ENCODE measurements at places on chromosomes 6 and 20.

DNA sequence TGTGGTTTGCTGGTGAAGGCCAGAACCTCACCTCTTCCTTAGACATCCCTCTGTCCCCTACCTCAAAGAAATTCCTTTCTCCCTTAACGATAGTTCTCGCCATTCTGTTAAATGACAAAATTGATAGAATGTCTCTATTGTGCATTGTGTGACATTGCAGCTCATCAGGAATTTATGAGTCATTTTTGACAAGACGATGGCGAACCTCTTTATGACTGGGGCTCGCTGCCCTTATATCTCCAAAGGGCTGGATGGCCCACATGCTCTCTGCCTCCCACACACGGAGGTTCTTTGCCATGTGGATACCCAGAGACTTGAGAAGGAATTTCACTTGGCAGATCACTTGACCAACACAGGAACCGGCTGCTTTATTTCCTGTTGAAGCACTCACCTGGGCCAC lies 66.8 kb upstream of the RPS6KA2 start:
- DNase-seq = no peak

DNA sequence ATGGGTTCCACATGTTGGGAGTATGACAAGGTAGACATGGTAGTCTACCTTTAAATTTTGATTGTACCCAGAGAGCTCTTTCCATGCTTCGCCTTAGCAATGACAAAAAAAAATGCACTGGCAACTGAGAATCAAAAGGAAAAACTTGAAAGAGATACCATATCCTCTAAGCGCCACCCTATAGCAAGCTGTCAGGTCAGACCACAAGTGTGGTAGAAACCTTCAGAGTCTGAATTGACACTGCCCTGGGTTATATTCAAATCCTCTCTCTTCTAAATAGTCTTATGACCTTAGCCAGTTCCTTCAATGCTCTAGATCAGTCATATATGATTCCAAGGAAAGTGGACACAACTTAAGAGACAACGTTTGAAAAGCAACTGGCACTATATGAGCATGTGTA lies 45.6 kb upstream of the SMLR1 start:
- DNase-seq = no peak

- no peak for DNase-seq
Measured at GRCh38 chr6:133608620-133609019, 280.3 kb upstream of the TCF21 start.

GRCh38 chr20:8996817-8997512 lies 71.9 kb upstream of the PLCB4 start:
- no peak for DNase-seq

DNA sequence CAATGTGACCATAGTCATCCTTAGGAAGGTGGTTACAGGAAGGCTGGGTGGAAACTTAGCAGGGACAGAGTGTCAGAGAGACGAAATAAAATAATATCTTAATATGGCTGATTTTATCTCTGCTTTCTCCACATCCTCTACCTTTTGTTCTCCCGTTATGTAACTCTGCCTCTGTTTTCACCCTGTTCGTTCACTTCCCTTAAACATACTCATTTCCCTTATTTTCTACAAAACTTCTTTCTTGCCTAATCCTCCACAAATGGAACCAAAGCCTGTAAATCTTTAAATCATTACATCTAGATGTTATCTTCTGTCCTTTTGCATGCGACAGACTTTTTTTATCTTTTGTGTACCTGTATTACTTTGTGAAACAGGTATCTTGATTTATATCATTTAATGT lies 23.3 kb upstream of the CRIP3 start:
- DNase-seq = no peak

- DNase-seq = no peak
Measured at GRCh38 chr6:147192278-147192911, 11.8 kb upstream of the STXBP5 start.

GRCh38 chr6:90044833-90045381 lies 150.6 kb downstream of the GJA10 start:
- no peak for DNase-seq

GRCh38 chr6:90849686-90850085 lies 262.8 kb upstream of the MAP3K7 start:
- no peak for DNase-seq

- no peak for DNase-seq
Measured at GRCh38 chr6:16438718-16439591, 200.6 kb downstream of the GMPR start.

GRCh38 chr6:110017946-110018345 lies 39.8 kb downstream of the GPR6 start:
- no peak for DNase-seq

DNA sequence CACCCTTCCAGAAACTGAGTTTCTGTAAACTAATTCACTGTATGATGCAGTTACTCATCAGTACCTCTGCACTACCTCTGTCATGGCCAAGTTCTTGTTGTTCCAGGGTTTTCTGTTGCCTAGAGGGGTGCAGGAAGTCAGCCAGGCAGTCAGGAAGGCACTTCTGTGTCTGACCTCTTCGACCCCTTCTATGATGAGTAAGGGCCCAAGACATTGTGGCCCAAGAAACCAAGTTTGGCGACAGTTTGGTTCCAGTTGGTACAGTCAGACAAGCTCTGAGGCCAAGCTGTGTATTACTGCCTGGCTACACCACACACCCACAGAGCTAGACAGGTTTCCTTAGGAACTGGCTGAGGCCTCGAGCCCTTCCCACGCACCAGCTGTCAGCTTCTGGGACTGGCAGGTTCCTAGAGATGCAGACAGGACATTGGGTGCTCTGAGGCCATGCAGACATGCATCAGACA lies 41.2 kb downstream of the TRAF3IP2 start:
- DNase-seq = no peak

DNA sequence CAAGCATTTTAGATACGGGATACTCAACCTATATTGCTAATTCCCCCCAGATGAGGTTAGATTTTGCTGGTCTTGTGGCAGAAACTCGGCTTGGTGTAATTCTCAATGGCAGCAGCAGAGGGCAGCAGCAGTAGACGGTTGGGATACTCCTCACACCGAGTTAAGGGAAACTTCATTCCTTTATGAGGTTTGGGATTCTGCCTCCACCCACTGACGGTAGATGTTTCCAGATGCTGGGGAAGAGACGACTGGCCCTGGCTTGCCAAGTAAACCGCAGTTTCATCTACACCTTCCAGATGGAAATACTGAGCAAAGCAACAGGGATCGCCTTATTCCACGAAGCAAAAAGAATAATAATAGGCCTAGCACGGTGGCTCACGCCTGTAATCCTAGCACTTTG lies 8.2 kb upstream of the TBC1D7 start:
- peak; percentile 21 for DNase-seq

- no peak for DNase-seq
Measured at GRCh38 chr6:49766762-49767161, 20.3 kb downstream of the PGK2 start.

- no peak for DNase-seq
Measured at GRCh38 chr6:113381959-113382358, 475.2 kb upstream of the MARCKS start.

- DNase-seq = no peak
Measured at GRCh38 chr6:167762259-167762962, 64.3 kb upstream of the AFDN start.

DNA sequence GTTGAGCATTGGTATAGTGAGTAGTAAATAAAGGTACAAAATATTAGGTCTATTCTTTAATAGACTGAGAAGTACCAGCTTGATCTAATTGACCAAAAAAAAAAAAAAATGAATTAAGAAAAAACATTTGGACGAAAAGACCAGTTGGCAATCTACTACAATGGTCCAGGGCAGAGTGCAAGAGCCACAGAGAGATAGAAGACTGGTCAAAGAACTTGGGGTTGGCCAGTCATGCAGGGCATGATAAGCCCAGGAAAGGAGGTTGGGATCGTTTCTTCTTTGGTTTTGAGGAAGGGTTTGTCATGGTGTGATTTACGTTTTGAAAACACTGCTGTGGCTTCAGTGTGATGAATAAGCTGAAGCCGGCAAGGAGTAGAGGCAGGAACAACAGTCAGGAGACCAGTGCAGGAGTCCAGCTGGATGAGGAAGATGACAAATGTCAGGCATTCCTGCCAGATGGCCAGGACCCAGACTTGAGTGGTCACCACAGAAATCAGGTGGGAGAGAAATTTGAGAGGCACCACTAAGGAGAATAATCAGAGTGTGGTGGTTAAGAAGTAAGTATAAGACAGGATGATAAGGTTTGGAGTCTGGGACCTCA lies 14.0 kb downstream of the SMLR1 start:
- no peak for DNase-seq

DNA sequence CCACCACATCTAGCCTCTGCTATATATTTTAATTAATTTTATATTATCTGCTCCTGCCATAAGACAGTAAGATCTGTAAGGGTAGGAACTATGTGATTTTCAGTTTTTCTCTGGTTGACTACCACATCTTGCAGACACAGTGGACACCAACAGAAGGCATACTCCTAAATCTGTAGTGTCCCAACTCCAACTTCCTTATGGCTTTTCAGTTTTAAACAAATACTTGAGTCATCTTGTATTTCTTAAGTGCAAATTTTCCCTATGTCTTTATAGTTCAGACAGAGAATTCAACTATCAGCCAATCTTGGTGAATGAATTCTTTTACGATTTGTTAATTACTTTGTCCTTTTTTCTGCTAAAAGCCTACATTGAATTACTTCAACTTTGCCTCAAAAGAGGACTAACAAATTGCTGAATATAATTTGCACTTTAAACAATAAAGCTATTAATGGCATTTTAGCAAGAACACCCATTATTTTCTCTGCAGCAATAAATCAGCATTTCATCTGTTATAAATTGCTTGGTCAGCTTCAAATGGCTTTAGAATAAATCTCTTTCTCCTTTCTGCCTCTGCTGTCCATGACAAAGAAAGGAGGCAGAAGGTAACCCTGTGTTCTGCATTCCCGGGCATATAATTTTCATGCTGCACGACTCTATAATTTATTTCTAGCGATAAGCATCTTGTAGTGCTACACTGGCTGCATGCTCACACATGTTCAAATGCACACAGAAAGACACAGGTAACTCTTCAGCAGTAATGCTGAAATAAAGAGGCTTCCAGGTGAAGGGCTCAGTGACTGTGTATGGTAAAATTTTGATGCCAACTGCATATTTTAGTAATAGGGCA lies 144.8 kb downstream of the BACH2 start:
- no peak for DNase-seq

- no peak for DNase-seq
Measured at GRCh38 chr20:36670665-36671357, 24.8 kb upstream of the SLA2 start.

- no peak for DNase-seq
Measured at GRCh38 chr20:53592992-53593465, 610 bp downstream of the ZNF217 start.

GRCh38 chr6:14200047-14200446 lies 82.5 kb downstream of the CD83 start:
- DNase-seq = no peak

DNA sequence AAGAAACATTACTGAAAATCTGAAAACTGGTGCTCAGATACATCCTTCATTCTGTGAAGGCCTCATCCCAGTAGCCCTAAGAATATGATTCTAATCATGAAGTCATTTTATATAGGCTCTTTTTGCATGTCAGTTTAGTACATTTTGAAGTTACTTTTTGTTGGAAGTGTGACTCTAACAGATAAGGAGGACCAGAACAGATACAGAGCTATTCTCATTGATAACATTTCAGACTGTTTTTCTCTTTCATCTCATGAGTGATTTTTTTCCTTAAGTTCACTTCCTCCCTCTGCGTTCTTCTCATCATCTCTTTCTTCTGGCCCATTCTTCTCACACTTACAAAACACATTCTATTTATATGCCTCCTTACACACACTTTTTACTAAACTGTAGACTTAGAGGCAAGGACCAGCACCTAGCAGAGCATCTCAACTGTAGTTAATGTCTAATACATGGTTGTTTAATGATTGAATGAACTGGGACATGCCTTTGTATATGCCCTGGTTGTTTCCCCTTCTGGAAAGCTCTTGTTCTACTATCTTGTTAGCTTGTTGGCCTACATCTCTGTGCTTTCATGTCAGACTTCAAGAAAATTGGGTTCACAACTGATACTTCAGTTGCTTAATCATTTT lies 8.7 kb downstream of the CTNNBL1 start:
- DNase-seq = no peak

DNA sequence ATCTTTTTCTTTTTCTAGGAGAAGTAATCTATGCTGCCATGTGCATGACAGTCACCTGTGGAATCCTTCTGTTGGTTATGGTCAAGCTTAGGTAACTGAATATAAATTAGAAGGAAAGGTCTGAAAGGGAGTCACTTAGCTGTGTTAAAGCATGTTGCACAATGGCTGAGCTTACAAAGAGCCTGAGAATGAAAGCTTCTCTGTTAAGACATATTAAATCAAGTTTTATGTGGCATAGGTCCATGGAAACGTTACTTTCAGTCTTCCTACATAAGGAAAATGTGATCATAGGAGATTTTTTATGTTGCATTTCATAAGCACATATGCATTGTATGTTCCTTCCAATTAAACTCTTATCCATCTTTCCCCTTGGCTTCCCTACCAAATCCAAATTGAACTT lies 72.1 kb downstream of the GFRAL start:
- DNase-seq = no peak

DNA sequence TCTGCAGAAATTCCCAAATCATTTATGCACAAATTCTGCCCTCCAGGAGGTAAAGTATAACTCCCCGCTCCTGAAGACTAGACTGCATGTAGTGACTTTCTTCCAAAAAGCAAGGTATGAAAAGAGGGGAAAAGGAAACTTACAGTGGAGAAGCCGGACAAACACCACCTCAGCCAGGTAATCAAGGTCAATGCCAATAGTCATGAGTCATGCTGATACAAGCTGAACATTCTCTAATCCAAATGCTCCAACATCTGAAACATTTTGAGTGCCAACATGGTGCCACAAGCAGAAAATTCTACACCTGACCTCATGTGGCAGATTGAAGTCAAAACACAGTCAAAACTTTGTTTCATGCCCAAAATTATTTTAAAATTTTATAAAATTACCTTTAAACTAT lies 165.6 kb downstream of the FOXA2 start:
- DNase-seq = no peak

- no peak for DNase-seq
Measured at GRCh38 chr6:15870333-15871043, 207.7 kb upstream of the DTNBP1 start.

- no peak for DNase-seq
Measured at GRCh38 chr6:150302520-150303176, 66.2 kb upstream of the IYD start.

GRCh38 chr20:22684763-22685443 lies 100.5 kb upstream of the FOXA2 start:
- no peak for DNase-seq

- no peak for DNase-seq
Measured at GRCh38 chr6:163148451-163149278, 265.9 kb upstream of the QKI start.

- no peak for DNase-seq
Measured at GRCh38 chr6:12911427-12911826, 194.9 kb downstream of the PHACTR1 start.

DNA sequence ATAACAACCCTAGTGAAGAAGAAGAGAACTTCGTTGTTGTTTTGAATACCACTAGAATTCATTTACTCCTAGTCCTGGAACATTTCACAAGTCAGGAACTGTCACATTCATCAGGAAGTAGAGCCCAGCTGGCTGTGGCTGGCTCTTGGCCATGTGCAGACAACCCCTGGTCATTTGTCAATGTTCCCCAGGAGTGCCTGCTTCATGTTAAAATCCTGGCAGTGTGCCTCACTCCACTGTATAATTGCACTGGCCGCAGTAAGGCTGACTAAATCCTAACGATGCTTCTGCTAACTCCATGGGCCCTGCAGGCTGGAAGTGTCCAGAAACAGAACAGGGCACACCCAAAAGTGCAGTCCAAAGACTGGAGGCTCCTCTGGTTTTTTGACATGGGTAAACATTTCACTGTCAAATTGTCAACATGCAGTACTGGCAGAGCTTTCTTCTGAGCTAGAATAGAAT lies 41.5 kb upstream of the ADGRF1 start:
- DNase-seq = no peak

GRCh38 chr6:125953502-125953875 lies 3.1 kb upstream of the HINT3 start:
- DNase-seq = no peak

Measured in stimulated activated CD8-positive, alpha-beta memory T cell treated with anti-CD3 and anti-CD28 coated beads, Interleukin-4, amount 100 ng/mL, for 4 hours (primary cell).